ENCODE measurements at places on chromosomes 12 and 14.

DNA sequence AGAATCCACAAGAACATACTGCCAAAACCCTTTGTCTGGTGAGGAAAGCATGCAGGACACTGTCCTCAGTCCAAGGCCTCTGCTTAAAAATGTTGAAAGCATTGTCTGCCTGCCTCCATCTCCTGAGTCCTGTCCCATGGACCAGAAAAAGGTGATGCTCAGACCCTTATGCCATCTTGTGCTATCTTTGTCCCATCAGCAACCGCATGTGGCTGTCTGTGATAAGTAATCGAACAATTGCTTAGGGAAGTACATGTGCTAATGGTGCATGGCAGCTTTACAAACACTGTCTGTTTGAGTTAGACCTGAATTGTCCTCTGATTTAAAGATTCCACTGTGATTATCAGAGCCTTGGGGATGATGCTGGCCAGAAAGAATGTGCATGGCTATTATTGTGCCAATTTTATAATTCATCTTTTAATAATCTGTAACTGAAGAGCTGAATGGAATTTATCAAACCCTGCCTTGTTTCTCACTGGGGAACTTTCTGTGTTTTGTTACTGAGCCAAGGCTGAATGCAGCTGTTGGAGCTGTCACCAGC is 177.5 kb downstream of the DACT1 start:
- DNase-seq, result peak; percentile 25

DNA sequence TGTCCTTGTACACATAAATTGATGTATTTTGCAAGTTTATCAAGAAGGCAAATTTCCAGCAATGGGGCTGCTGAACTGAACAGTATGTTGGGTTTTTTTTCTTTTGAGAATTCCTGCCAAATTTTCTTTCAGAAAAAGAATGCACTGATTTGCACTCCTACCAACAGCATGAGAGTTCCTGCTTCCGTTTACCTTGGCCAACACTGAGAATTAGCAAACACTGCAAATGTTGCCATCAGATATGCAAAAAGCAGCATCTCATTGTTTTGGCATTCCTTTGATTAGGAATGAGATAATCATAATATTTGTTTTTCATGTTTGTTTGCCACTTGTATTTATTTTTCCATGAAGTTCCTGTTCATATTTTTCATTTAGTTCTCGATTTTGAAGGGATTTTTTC is 82.4 kb downstream of the RTN1 start:
- DNase-seq, result no peak

DNA sequence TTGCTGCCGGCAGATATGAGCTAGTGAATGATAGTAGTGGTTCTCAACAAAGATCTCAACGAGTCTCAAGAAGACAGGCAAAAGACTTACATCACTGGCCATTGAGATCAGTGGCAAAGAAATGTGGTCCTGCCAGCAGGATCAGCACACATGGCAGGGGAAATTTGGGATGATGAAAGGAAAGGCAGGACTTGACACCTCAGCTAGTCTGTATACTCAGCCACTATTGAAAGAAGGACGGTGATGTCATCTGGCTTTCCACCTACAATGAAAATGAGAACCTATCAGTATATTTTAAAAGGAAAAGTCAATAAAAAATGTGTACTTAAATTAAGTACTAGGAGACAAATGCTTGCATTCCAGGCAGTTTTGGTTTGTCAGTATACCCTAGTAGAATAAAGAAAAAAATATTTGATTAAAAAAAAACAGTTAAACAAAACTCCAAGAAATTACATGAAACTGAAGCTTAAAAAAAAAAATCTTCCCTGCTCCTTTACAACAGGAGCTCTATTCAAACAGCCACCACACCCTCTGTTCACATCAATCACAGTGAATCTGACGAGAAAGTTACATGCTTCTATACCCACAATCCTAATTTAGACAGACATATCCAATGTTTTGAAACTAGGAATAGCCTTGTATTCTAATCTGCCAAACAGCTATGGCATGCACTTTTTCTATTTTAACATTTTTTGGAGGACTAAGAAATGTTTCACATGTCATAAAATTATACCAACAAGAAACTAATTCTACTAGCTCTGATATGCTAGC is 34.9 kb downstream of the RAD9B start:
- DNase-seq, result no peak

GRCh38 chr12:107360482-107360881 is 267.1 kb upstream of the CRY1 start:
- DNase-seq, result no peak
